ENCODE measurements at places on chromosomes 2 and 18.

DNA sequence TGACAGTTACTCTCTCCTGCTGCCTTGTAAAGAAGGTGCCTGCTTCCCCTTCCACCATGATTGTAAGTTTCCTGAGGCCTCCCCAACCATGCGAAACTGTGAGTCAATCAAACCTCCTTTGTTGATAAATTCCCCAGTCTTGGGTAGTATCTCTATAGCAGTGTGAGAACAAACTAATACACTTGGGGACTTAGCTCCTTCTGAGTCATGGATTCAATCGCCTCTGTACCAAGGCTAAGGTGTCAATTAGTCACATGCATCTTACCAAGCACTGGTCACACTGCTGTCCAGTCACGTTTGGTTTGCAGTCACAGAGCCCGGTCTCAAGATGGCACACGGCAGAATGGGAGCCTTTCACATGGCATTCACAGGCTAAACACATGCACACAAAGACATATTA lies 100.6 kb downstream of the LAMA1 start:
- DNase-seq = no peak

DNA sequence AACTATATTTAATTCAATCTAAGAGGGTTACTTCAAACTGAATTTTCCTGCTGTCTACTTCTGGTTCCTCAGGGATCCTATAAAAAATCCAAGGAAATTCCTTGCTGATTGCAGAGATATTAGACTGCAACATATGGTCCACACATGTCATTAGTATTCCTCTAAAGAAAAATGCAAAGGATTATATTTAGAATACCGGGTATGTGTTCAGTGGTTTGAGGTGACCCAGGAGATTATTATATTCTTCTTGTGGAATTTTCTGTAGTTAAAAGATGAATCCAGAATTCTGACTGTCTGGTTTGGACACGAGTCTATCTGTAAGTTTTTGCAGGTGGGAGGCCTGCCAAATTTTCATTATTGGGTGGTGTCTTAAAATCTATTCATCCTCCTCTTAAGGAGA lies 18.2 kb downstream of the HOXD1 start:
- DNase-seq = no peak

GRCh38 chr2:207184768-207185167 lies 19.0 kb upstream of the KLF7 start:
- no peak for DNase-seq

GRCh38 chr2:31070339-31071125 lies 67.7 kb downstream of the GALNT14 start:
- DNase-seq = no peak

DNA sequence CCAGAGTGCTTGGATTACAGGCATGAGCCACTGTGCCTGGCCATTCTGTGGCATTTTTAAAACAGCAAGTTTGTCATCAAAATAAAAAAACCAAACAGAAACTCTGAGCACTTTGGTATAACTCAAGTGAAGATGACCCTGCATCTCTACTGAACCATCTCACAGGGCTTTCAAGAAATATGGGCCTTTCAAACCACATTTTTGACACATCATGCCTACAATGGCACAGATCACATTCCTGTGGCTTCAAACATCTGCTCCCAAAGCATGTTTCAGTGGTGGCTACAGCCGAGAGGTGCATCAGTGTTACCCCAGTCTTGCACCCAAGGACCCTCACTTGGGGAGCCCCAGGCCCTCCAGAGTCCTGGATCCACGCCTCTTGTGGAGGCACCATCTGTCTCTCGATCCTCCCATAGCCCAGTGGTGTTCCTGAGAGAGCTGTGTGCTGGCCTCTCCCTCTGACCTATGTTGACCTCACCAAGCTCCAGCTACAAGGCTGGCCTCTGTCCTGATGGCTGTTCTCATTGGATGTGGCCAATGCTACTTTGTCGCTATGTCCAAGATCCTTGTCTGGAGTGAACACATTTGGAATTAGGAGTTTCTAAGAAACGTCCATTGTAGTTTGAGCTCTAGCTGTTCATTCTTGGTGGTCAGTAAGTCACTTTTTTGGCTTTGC lies 55.2 kb upstream of the RALBP1 start:
- DNase-seq = no peak

GRCh38 chr18:13136056-13136903 lies 82.3 kb upstream of the LDLRAD4 start:
- DNase-seq = peak; percentile 30

DNA sequence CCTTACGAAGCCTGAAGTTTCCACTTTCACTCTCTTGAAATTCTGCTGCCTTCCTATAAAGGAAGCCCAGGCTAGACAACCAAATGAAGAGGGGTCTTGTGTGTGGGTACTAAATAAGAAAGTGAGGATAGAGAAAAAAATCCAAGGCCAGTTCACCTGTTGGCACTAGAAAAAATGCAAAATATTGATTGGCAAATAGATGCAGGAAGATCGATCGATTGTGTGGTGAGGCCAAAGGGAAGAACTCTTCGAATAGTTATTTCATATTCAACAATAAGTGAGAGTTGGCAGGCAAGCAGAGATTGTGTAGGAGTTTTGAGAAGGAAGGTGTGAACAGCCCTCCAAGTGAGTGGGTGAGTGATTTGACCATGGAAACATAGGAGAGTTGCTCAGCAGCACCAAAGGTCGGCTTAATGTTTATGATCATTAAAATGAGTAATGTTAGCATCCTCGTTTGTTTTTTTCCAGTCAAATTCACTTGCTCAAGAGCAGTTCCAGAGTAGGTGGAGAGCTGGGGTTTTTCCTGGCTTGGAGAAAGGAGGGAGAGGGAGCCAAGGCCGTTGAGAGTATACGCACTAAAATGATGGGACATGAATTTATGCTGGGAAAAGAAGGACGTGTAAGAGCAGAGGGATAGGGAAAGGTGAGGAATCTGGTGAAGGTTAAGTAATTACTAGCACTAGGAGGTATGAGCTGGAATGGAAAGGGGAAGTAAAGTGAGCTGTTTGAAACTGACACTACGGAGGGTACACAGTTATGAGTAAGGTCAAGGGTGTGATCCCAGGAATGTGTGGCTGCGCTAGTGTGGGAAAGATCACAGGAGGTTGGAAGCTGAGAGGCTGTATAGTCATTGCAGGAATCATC lies 1.1 kb upstream of the NAPG start:
- DNase-seq = peak; percentile 72

GRCh38 chr2:53452957-53453748 lies 314.5 kb upstream of the CHAC2 start:
- no peak for DNase-seq

DNA sequence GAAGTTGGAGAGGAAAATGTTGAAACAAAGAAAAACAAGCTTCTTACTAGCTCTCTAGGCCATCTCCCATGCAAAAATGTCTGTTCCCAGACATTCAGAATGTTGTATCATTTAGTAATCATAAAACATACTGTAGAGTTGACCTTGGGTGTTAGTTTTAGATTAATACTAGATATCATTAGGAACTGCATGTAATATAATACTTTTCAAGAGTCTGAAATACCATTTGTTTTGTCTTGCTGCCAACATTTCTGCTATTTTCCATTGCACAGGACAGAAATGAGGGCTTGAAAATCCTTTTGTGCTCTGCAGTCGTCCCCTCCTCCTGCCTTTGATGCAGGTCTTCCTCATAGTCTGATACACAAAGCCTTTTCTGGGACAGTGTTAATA lies 89.5 kb upstream of the RBMS1 start:
- no peak for DNase-seq

- DNase-seq = no peak
These were observed 79.3 kb upstream of the RNU4ATAC start for GRCh38 chr2:121451398-121451797.

GRCh38 chr2:197383825-197384224 lies 51.0 kb downstream of the SF3B1 start:
- no peak for DNase-seq
